Cardiac septum (tissue), 1 donor: ENCODE measurements at places on chromosomes 12 and 14.

DNA sequence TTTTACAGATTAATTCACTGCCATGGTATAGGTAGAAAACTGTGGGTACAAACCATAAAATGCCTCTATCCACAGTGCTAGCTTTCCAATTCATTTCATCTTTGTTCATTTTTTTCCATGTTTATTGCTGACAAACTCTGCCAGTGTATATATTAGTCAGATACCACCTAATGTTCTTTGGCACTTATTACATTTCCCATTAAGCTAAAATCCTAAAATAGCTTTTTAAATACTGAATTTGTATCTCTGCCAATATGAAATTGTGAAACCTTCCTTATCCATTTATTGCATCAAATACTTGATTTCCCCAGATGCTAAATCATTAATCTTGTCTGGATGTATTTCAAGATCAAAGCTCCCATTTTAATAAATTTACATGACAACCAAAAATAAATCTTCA lies 150.1 kb upstream of the FSCB start:
- DNase-seq: no peak

- no peak for DNase-seq
Measured at GRCh38 chr12:68695454-68695853, 8.7 kb downstream of the NUP107 start.

GRCh38 chr12:112347581-112347982 lies 34.6 kb downstream of the HECTD4 start:
- no peak for DNase-seq

DNA sequence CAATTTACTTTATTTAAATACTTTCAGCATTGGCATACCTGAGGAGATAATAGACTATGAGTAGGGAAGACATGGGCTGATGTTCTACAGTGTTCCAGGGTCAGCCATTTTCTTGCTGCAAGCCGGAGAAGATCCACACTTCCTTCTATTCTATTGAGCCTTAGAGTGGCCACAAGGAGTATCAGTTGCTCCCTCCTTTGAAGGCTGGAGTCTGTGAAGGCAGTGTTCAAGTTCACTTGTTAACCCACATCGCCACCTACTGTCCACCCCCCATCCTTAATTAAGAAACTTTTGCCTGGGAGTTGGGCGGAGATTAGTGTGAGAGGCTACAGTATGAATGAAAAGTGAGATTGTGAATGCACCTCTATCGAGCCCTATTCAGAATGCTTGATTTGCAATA lies 666.6 kb downstream of the NRXN3 start:
- no peak for DNase-seq
